ENCODE measurements at places on chromosomes 6 and 20.

GRCh38 chr20:59141818-59142581 lies 21.6 kb upstream of the ZNF831 start:
- no peak for DNase-seq

GRCh38 chr6:142189057-142189456 lies 42.0 kb downstream of the VTA1 start:
- no peak for DNase-seq

- DNase-seq, result no peak
Observed at GRCh38 chr6:117477988-117478852, 4.3 kb upstream of the DCBLD1 start.

GRCh38 chr20:48962976-48963771 lies 41.7 kb downstream of the ARFGEF2 start:
- no peak for DNase-seq

DNA sequence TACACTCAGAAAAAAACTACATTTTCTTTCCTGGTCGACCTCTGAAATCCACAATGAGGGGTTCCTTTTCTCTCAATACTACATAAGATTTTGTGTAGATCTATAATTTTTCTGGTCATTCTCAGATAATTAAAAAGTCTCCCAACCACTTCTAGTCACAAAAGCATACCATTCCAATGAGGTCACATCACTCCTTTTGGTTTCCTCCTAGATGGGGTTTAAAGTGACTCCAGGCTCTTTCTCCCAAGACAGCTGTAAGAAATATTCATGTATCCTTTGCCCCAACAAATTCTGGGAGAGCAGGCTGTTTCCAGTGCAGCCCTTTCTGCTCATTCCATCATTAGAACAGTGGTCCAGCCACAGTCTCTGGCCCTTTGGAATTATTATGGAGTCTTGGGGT lies 43.1 kb upstream of the BEND6 start:
- no peak for DNase-seq

- peak; percentile 72 for DNase-seq
Observed at GRCh38 chr6:26327450-26328264, 37.3 kb upstream of the BTN3A2 start.

GRCh38 chr6:157227202-157228166 lies 95.8 kb downstream of the TMEM242 start:
- no peak for DNase-seq

DNA sequence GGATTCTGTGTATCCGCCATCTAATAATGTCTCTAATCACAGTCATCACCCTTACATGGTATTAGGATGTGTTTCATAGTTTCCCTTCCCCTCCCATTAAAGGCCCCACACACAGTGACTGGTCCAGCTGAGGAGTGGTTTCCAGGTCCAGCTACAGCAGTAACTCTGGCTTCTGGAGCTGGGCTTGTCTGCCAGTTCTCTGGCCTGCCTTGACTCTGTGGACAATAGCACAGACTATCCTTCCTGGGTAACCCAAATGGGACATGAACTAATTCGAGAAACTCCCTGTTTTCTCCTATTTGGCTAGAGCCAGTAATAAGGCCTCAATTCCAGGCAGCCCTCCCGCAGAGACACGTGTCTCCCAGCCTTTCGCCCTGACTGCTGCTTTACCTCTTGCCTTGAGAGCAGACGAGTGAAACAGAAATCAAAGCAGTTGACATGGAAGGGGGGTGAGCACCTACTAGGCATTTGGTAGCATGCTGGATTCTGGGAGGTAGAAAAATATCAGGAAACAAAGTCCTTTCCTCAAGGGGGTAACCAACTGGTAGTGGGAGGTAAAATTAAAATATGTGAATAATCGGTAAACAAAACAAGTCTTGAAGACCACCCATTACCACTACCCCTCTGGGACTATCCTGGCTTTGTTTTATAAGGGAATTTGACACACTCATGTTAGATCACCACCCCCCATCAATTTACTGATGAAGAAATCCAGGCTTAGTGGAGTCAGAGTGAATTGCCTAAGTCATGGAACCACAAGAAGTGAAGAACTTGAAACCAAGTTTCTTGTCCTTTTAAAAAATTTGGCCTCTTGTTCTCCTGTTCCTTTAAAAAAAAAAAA lies 1.2 kb downstream of the TRAF3IP2 start:
- no peak for DNase-seq

- no peak for DNase-seq
Observed at GRCh38 chr6:135936606-135937005, 85.1 kb downstream of the PDE7B start.

DNA sequence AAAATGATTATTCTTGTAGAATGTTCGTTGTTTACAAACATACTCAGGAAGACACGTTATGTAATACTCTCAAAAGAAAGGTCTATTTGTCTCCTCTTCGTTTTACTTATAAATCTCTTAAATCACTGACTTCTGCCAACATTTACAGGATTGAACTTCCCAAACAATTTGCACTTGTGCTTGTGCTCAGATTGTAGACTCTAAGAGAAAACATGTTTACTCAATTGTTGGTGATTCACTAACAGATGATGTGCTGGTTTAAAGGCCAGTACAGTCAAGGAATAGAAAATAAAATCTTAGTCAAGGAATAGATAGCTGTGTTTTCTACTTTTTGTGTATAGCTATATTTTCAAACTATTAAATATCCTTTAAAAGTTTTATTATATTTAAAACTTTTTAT lies 172.8 kb downstream of the GJA1 start:
- DNase-seq, result no peak

DNA sequence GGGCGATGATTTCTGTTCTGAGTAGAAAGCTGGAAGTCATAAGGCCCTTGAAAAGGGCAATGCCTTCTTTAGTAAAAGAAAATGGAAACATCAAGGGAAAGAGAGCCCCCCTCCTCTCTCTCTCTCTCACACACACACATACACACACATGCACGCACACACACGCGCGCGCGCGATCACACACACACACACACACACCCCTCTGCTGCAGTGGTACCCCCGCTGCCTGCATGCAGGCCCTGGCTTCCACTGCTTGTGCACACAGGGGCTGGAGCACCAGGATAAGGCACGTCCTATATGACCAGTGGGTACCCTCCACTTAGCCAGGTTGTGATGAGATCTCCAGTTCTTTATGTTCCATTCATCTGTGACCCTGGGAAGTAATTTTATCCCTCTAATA lies 300.9 kb downstream of the SLC35F1 start:
- no peak for DNase-seq

DNA sequence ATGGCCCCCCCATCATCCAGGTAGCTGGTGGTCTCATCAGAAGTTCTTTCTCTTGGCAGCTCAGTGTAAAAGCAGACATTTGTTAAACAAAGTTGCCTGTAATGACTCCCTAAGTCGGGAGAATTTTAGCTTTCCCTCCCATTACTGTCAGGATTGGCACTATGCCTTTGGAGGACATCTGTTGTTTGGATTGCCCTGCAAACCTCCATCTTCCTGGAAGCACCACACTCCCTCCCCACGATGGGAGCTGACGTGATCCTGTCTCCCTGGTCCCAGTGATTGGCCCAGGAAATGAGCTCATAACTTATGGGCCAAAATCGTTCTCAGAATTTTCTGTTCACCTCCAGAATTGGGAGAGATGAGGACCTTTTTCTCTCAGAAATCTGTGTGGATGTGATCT lies 42.6 kb upstream of the CNR1 start:
- DNase-seq, result no peak

DNA sequence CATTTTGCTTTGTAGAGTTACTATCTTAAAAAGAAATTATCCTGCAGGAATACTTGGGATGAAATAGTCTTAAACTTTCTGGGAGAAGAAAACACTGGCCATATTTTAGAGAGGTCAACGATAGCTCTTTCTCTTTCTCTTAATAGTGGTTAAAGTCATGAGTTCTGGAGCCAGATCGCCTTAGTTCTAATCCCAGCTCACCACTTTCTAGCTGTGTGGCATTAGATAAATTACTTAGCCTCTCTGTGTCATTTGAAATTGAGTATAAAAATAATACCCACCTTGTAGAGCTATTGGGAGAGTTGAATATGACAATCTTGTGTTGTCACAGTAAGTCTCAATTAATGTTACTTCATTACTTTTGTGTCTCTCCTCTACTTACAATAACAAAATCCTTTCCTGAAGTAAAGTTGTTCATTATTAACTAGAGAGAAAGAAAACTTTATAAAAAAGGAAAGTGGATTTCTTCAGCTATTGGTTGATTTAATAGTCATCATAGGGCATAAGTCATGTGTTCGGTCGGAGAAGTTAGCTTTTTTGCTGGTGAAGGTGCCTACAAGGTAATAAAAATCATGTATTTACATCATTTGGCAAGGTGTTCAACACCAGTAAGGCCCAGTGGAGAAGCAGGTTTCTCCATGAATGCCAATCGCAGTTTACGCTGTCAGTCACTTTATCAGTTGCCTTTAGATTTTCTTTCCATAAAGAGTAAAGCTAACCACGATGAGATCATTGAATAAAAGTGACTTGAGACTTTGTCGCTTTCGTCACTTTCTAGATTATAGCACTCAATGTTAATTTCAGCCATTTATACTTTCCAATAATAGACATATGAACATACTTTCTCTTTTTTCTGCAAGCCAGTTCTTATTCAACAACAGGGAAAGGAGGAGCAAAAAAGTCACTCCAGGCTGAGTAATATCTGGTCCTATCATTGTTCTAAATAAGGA lies 2.0 kb downstream of the NEDD9 start:
- no peak for DNase-seq

- DNase-seq, result no peak
Observed at GRCh38 chr6:84346372-84346771, 118.9 kb upstream of the CEP162 start.

DNA sequence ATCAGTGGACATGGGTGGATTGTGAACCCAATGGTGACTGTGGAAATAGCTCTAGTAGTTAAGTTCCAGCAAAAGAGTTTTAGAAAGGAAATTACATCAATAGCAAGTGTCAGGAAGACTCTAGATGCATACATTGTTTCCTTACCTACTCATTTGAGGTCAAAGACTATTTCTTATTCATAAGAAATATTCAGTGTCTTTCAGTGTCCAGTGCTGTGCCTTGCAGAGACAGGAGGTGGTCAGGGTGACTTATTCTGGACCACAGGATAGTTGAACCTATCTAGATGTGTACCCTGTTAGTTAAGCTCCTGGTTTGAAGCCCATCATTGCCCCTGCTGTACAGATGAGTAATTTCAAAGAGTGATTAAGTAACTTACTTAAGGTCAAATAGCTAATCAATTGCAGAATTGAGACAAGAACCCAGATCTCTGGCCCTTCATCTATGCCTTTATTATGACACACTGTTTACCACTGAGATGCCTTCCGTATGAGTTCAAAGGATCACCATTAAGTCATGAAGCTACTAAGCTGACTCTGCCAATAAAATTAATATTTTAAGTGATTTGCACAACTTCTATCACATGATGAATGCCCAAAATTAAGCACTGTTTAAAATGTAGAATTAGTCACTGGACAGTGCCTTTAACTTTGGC lies 136.1 kb downstream of the PDSS2 start:
- no peak for DNase-seq

- DNase-seq, result no peak
Observed at GRCh38 chr6:91786474-91787184, 1199.8 kb upstream of the MAP3K7 start.

DNA sequence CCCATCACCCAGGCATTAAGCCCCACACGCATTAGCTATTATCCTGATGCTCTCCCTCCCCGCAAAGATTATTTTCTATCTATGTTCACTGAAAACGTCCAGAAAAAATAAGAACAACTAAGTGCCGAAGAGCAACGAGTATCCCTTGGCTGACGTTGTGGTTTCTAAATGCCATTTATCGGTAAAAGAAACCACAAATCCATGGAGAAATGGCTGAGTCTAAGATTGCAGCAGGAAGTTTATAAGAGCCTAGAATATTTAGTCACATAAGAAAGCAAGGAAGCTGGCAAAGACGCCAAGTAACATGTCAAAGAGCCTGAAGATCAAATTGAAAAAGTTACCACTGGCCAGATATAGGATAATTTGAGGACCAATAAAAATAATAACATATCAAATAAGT lies 18.1 kb upstream of the NOX3 start:
- DNase-seq, result no peak

GRCh38 chr6:19209202-19209601 lies 628.0 kb upstream of the ID4 start:
- no peak for DNase-seq

- no peak for DNase-seq
Observed at GRCh38 chr20:17490501-17490900, 40.7 kb downstream of the BFSP1 start.

Data from stimulated activated CD4-positive, alpha-beta T cell treated with anti-CD3 and anti-CD28 coated beads, TNF-alpha, amount 100 ng/mL, for 24 hours (primary cell).